ENCODE measurements at places on chromosomes 7 and 10.

DNA sequence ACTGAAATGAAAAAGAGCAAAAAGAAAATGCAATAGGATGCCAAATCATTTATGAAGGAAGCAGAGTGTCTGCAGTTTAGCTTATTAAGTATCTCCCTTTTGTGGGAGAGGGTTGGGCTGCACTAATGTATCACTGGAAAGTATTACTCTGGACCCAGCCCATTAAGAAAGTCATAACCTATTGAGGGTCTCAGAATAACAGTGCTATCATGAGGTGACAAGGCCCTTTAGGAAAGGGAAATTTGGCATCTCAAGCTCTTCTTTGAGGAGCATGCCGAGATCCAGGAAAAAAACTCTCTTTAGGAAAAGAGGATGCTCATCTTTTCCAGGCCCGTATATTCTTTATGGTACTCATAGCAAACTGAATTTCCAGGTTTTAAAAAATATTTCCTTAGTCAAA lies 114.6 kb downstream of the PRKG1 start:
- no peak for DNase-seq
- H3K4me1 ChIP-seq = no peaks in the 10 kb centered on the region
- H3K27me3 ChIP-seq = no peaks in the 10 kb centered on the region
- no peaks in the 10 kb centered on the region for H3K36me3 ChIP-seq
- no peak overlapping the region for H3K27ac ChIP-seq

DNA sequence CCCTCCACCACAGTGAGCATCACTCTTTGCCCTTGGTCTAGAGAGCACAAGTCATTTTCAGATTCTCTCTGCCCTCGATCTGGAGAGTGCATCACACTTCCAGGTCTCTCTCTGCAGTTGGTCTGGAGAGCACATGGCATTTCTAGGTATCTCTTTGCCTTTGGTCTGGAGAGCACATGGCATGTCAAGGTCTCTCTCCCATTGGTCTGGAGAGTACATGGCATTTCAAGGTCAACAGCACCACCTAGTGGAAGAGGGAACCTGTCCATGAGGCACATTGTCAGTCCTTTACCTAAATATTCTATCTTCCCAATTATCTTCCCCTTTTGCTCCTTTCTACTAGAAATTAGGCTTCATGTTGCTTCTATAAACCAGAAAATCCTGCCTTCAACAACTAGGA lies 1139.4 kb downstream of the XPNPEP1 start:
- no peaks in the 10 kb centered on the region for H3K4me1 ChIP-seq
- no peaks in the 10 kb centered on the region for H3K27me3 ChIP-seq
- no peak overlapping the region for H3K4me3 ChIP-seq
- no peaks in the 10 kb centered on the region for H3K36me3 ChIP-seq

- H3K27ac ChIP-seq = no peak overlapping the region
- no peaks in the 10 kb centered on the region for H3K27me3 ChIP-seq
- no peak for DNase-seq
- H3K36me3 ChIP-seq = no peaks in the 10 kb centered on the region
- no peak overlapping the region for H3K4me3 ChIP-seq
Measured at GRCh38 chr7:151725844-151726651, 150.9 kb downstream of the PRKAG2 start.

DNA sequence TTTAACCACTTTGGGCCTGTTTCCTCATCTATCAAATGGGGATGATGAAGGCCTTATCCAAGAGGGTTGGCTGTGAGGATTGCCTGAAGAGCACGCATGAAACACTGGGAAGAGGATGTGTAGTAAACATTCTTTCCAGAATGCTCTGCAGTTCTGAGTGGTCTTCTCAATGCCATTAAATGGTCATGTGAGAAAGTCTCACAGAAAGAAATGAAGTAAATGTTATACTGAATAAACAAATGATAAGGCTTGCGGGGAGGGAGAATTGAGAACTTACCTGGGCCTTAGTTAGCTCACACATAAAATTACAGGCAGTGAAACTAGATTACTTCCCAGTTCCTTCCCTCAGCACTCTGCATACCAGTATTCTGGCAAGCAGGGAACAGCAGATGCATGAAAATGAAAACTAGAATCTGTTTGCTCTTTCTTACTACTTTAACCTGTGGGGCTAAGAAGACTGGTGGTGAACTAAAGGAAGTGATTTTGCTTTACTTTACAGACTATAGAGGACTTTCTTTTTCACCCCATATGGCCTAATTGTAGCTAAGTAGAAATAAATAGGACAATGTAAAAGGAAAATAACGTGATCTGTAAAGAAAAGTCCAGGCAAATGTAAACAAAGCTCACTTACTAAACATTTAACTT lies 135.3 kb upstream of the CCDC6 start:
- no peaks in the 10 kb centered on the region for H3K27me3 ChIP-seq
- H3K27ac ChIP-seq = no peak overlapping the region
- no peak overlapping the region for H3K4me3 ChIP-seq
- H3K4me1 ChIP-seq = no peaks in the 10 kb centered on the region

DNA sequence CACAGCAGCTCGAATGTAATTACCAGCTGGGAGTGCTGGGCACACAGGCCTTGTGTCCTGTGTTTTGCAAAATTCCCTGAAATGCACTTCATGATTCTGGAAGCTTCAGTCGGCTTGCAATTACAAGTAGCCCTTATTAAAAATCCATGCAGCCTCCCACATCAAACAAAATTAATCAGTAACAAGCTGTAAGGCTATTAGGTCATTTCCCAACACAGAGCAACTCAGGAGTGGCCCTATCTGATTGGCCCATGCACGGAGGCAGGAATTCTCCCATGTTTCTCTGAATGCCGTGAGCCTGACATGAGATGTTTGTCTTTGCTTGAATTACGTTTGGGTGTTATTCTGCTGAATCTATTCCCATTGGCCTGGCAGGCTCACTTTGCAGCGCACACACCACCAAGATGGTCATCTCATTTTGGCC lies 36.9 kb downstream of the FOXL3 start:
- no peak for DNase-seq
- H3K4me3 ChIP-seq = no peak overlapping the region
- no peaks in the 10 kb centered on the region for H3K4me1 ChIP-seq
- H3K36me3 ChIP-seq = no peaks in the 10 kb centered on the region

DNA sequence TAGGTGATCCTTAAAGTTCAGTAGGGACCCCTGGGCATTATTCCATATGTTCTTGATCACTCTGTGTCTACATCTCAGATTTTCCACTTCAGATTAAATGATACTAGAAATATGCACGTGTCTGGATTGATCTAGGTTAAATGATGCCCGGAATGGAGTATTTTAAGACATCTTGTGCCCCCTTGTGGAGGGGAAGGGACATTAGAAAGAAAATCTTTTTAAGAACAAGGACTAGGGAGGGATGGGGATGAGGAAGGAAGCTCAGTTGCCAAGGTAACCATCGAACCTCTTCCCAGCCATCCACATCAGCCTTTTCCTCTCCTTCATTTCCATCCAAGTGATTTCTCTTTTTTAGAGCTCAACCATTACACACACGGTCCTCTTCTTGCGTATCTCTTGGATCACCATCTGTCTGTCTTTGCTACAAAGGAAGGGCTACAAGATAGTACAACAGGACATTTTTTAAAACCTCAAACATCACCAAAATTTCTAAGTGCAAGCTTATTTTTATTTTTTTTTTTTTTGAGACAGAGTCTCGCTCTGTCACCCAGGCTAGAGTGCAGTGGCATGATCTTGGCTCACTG lies 40.5 kb downstream of the PRSS2 start:
- peaks cover 2% of the 10 kb centered on the region for H3K27me3 ChIP-seq
- DNase-seq = no peak
- peaks cover 4% of the 10 kb centered on the region for H3K36me3 ChIP-seq
- peak overlapping the region; percentile 99 for H3K27ac ChIP-seq
- H3K4me1 ChIP-seq = peaks cover 80% of the 10 kb centered on the region

GRCh38 chr7:134472572-134473244 lies 13.8 kb upstream of the AKR1B1 start:
- H3K27ac ChIP-seq = no peak overlapping the region
- no peaks in the 10 kb centered on the region for H3K4me1 ChIP-seq
- no peaks in the 10 kb centered on the region for H3K36me3 ChIP-seq
- peaks cover under 1% of the 10 kb centered on the region for H3K27me3 ChIP-seq
- H3K4me3 ChIP-seq = no peak overlapping the region

- peaks cover 1% of the 10 kb centered on the region for H3K36me3 ChIP-seq
- H3K27ac ChIP-seq = no peak overlapping the region
- no peak for DNase-seq
- no peaks in the 10 kb centered on the region for H3K27me3 ChIP-seq
Measured at GRCh38 chr10:30917789-30918188, 113.9 kb downstream of the ZNF438 start.

GRCh38 chr7:7486362-7486761 lies 49.3 kb downstream of the COL28A1 start:
- no peaks in the 10 kb centered on the region for H3K4me1 ChIP-seq
- H3K27ac ChIP-seq = no peak overlapping the region
- no peak for DNase-seq

DNA sequence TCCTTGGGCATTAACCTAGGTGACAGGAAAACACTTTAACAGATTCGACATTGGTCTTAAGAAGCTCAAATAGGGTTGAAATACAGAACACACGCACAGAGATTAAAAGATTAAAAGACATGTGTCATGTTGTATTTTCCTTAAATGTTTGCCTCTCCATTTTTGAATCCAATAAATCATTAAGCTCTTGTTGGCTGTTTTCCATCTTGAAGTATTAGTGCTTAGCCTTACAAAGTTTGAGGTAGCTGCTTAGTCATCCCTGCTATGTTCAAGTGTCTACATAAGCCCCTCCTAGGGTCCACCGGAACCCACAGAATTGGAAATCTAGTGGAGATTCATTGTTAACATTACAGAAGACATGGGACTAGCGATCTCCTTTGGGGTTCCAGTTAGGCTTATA lies 12.7 kb upstream of the GJD4 start:
- no peaks in the 10 kb centered on the region for H3K27me3 ChIP-seq
- no peak for DNase-seq
- H3K36me3 ChIP-seq = no peaks in the 10 kb centered on the region
- H3K4me1 ChIP-seq = no peaks in the 10 kb centered on the region
- H3K4me3 ChIP-seq = no peak overlapping the region

GRCh38 chr10:62726142-62726541 lies 78.4 kb upstream of the ADO start:
- H3K36me3 ChIP-seq = peaks cover 7% of the 10 kb centered on the region
- H3K27ac ChIP-seq = peak overlapping the region; percentile 72
- peak; percentile 16 for DNase-seq

- no peak overlapping the region for H3K27ac ChIP-seq
- peak; percentile 25 for DNase-seq
- peaks cover 9% of the 10 kb centered on the region for H3K4me1 ChIP-seq
- H3K4me3 ChIP-seq = no peak overlapping the region
- H3K27me3 ChIP-seq = no peaks in the 10 kb centered on the region
- H3K36me3 ChIP-seq = peaks cover 42% of the 10 kb centered on the region
Measured at GRCh38 chr10:128078136-128078969, 47.9 kb downstream of the MKI67 start.

GRCh38 chr7:104264285-104264684 lies 56.5 kb upstream of the ORC5 start:
- H3K27me3 ChIP-seq = peaks cover 2% of the 10 kb centered on the region
- no peaks in the 10 kb centered on the region for H3K4me1 ChIP-seq
- H3K4me3 ChIP-seq = no peak overlapping the region
- no peak for DNase-seq
- H3K36me3 ChIP-seq = no peaks in the 10 kb centered on the region

GRCh38 chr10:53765311-53765710 lies 992.7 kb upstream of the MBL2 start:
- no peaks in the 10 kb centered on the region for H3K36me3 ChIP-seq
- DNase-seq = no peak
- H3K4me1 ChIP-seq = no peaks in the 10 kb centered on the region
- no peak overlapping the region for H3K4me3 ChIP-seq

GRCh38 chr7:8560501-8560900 lies 127.1 kb downstream of the NXPH1 start:
- H3K27ac ChIP-seq = no peak overlapping the region
- H3K4me1 ChIP-seq = no peaks in the 10 kb centered on the region
- H3K36me3 ChIP-seq = no peaks in the 10 kb centered on the region
- no peaks in the 10 kb centered on the region for H3K27me3 ChIP-seq
- no peak overlapping the region for H3K4me3 ChIP-seq

GRCh38 chr10:128777342-128777741 lies 651.1 kb upstream of the MKI67 start:
- DNase-seq = no peak
- H3K4me1 ChIP-seq = no peaks in the 10 kb centered on the region
- no peak overlapping the region for H3K4me3 ChIP-seq
- H3K27ac ChIP-seq = no peak overlapping the region
- H3K27me3 ChIP-seq = no peaks in the 10 kb centered on the region
- H3K36me3 ChIP-seq = no peaks in the 10 kb centered on the region

- peak overlapping the region; percentile 61 for H3K4me3 ChIP-seq
- no peak overlapping the region for H3K27ac ChIP-seq
Measured at GRCh38 chr10:97715259-97715874, 1.8 kb downstream of the MARVELD1 start.

DNA sequence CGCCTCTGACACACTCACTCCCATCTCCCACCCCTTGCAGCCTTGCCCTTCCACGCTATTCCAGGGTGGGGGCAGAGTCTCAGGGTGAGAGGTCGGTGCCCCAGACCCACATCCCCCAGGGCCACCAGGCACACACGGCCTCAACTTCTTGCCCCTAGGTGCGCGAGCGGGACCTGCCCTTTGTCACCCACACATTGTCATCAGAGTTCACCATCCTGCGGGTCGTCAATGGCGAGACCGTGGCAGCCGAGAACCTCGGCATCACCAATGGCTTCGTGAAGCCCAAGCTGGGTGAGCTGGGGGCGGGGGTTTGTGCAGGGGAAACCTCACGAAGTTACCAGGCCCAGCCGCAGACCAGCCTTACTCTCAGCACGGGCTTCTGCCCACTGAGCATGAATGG lies 53.3 kb downstream of the CASTOR2 start:
- H3K36me3 ChIP-seq = no peaks in the 10 kb centered on the region
- no peak overlapping the region for H3K27ac ChIP-seq
- peaks cover 2% of the 10 kb centered on the region for H3K27me3 ChIP-seq
- no peak overlapping the region for H3K4me3 ChIP-seq

- no peaks in the 10 kb centered on the region for H3K27me3 ChIP-seq
- no peak for DNase-seq
- no peak overlapping the region for H3K4me3 ChIP-seq
- H3K27ac ChIP-seq = no peak overlapping the region
- H3K4me1 ChIP-seq = no peaks in the 10 kb centered on the region
- no peaks in the 10 kb centered on the region for H3K36me3 ChIP-seq
Measured at GRCh38 chr7:126424985-126425384, 827.8 kb downstream of the GRM8 start.

- H3K36me3 ChIP-seq = peaks cover 2% of the 10 kb centered on the region
- H3K4me3 ChIP-seq = no peak overlapping the region
- H3K27ac ChIP-seq = no peak overlapping the region
- H3K27me3 ChIP-seq = peaks cover 62% of the 10 kb centered on the region
- DNase-seq = no peak
Measured at GRCh38 chr7:41701068-41701941, 1.6 kb downstream of the INHBA start.

DNA sequence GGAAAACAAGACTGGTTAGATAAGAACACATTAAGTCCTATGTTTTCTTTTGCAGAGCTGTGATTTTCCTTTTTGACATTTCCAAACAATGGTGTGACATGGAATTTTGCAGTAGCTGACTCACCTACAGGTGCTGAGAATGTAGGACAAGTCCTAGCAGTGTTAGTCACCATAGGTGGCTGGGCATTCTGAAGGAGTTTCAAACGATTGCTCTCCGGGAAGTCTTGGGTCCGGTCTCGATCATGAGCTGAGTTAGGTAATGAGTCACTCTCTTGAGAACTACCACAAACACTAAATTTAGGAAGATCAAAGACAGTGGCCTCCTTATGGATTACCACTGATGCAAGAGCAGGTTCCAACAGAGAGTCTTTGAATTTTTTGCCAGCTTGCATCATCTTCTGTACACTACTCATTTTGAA lies 3.6 kb downstream of the FIGNL1 start:
- peak overlapping the region; percentile 21 for H3K4me3 ChIP-seq
- no peaks in the 10 kb centered on the region for H3K27me3 ChIP-seq
- peaks cover 49% of the 10 kb centered on the region for H3K4me1 ChIP-seq
- no peak for DNase-seq
